ENCODE measurements at places on chromosomes 12 and 14.

DNA sequence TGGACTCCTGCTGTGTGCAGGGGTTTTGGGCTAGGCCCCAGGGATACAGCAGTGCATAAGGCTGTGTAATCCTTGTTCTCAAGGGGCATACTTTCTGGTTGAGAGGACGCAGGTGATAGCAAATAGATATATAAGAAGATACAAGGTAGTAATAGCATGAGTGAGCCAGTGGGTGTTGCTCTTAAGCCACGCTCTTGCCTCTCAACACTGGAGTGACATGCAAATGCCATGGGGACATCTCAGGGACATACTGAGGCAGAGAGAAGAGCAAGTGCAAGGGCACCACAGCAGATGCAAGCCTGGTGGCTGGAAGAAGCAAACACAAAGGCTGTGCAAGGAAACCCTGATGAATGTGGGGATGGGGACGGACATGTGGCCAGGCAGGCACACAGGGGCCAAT, 223.3 kb downstream of the CHST11 start:
- no peak for DNase-seq

DNA sequence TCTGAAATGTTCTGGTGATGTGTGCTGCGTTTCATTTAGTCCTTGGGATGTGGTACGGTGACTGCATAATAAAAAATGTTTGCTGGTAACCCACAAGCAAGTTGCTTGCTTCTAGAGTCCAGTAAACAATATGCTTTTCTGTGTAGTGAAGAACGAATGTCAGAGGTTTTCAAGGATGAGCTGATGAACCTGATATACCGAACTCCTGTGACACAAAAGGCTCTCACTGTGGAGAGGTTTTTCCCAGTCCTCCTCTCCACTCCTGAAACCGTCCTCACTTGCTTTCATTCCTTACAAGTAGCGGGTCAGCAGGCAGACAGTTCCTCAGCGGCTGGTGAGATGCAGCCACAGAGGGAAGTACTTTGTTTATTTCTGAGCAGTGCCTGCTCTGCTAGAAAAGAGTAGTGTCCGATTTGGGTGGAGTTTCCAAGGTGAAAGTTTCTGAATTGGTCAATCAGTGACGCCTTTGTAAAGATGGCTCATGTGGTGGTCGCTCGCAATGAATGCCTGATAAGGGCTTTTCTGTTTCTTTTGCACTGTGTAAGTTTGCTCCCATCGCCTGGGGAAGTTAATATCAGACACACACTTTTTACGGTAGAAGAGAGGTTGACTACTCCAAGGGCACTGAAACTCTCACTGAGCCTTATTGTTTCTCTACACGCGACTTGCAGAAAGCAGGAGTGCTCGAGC, 3.0 kb downstream of the ETV6 start:
- DNase-seq, result no peak

GRCh38 chr12:46259071-46259470, 9.8 kb downstream of the SLC38A1 start:
- DNase-seq, result no peak

DNA sequence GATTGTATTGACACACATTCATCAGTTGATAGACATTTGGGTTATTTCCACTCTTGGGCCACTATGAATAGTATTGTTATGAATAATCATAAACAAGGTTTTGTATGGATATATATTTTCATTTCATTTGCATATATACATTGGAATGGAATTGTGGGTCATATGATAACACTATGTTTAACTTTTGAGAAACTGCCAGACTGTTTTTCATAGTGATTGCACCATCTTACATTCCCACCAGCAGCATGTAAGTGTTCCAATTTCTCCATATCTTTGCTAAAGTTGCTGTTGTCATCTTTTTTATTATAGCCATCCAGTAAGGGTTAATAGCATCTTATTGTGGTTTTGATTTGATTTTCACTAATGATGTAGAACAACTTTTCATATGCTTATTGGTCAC, 198.5 kb upstream of the PPFIA2 start:
- DNase-seq, result no peak

GRCh38 chr14:56808383-56809269, 1.7 kb downstream of the OTX2 start:
- DNase-seq, result no peak

- no peak for DNase-seq
These were observed 19.0 kb upstream of the CLEC2A start for GRCh38 chr12:9951026-9951675.

GRCh38 chr12:104637604-104638003, 180.9 kb downstream of the CHST11 start:
- DNase-seq, result no peak

- no peak for DNase-seq
These were observed 253.9 kb upstream of the EGLN3 start for GRCh38 chr14:34204774-34205173.

DNA sequence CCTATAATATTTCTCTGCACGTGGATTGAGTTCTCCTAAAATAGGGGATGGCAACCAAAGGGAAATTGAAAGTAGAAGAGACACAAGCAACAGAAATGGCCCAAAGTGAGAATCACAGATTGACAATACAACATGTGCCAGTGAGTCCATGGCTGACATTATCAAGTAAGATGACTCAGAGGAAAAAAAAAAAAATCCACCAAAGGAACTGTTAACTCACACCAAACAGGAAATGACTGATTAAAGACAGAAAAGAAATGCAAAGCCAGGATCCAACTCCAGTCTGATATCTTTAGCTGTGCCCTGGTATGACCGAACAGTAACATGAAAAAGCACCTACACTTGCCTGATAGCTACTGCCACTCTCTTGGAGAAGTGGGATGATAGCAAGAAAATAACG, 485.0 kb downstream of the PRKD1 start:
- no peak for DNase-seq

DNA sequence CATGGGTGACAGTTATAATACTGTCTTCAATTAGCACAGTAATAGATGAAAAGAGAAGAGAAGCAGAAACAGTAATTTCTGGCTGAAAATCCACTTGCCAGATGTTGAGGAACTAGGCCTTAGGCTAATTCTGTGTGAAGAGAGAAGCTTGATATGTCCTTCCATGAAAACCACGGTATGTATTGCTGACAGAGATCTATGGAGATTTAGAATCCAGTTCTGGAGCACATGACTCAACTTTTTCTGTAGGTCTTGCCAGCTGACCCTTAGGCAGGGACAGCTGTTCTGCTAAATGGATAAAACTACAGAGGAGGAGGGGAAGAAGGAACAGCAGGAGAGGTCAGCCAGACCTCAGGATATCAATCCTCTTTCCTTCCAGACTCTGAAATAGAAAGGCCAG, 211.5 kb downstream of the PRKD1 start:
- DNase-seq, result no peak

GRCh38 chr12:6416596-6416995, 28.2 kb upstream of the CD27 start:
- no peak for DNase-seq

DNA sequence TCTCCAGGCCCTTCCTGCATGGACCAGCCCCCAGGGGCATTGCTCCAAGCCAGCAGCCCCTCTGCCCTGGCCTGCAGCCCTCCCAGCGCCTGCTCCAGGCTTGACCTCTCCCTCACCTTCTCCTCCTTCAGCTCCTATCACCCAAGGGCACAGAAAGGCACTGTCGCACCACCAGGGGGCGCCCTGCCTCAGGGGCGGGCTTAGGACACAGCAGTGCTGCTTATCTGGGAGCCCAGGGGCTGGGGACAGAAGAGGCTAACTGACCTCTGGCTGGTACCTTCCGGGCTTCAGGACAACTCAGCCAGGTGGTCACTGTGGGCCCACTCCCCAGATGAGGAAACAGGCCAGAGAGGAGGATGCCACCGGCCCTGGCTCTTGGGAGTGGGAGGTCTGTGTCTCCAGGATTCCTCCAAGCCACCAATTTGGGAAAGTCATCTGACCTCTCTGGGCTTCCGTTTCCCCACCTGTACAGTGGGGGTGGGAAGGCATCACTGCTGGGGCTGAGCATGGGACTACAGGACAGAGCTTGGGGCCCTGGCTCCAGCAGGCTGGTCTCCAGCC, 25.3 kb upstream of the GPR132 start:
- DNase-seq, result peak; percentile 85

DNA sequence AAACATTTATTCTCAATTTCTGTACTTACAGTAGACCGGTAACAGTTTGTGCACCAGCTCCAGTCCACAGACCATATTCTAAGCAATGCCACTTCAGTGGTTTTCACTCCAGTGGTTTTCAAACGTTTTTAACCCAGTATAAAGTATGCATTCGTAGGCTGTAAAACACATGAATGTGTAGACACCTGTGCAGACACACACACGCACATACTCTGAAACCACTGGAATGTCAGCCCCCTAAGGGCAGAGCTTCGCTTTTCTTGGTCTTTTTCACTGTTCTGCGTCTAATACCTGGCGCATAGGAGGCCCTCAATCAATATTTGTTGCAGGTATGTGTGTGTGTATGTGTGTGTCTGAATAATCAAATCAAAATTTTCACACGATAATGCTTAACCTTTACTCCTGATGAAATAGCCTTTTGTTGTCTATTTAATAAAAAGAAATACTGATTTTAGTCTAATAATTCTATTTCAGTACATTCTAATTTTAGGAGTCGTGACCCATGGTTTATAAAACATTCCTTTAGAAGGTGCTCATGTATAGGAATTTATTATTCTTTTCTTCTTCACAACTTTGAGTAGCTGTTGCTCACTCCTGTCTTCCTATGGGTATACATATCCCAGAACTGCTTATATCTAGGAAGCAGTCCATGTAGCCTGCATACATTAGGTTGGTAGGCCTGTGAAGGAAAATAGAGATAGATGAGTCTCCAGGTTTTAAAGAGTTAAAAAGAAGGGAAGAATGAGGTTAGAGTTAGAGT, 73.6 kb upstream of the REP15 start:
- DNase-seq, result no peak

GRCh38 chr14:101176535-101177205, 273.1 kb upstream of the RTL1 start:
- DNase-seq, result no peak

GRCh38 chr12:124020514-124020949, 47.5 kb downstream of the ZNF664 start:
- no peak for DNase-seq

DNA sequence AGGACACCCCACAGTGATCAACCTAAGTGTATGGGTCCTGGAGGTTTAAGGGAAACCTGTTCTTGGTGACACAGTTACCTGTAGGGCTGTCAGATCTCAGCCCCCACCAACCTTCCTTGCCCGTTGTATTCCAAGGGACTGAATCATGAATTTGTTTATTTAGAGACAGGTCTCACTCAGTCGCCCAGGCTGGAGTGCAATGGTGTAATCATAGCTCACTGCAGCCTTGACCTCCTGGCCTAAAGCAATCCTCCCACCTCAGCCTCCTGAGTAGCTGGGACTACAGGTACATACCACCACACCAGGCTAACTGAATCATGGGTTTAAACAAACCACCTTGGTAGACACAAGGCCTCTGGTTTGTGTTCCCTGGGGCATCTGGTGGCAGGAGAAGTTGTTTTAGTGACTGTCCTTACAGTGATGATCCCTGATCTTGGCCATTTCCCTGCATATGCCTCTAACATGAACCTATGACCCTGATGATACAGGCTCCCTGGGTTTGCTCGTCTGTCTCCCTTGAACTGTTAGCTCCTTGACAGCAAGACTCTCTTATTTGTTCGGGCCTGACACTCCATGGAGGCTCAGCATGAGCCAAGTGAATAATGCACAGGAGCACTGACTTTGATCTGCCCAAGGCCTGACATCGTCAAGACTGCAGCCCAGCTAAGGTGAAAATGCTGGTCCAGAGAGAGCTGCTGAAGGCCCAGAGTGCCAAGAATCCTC, 47.9 kb downstream of the PITPNM2 start:
- no peak for DNase-seq

- DNase-seq, result no peak
These were observed 23.7 kb downstream of the HEBP1 start for GRCh38 chr12:12976366-12976765.

DNA sequence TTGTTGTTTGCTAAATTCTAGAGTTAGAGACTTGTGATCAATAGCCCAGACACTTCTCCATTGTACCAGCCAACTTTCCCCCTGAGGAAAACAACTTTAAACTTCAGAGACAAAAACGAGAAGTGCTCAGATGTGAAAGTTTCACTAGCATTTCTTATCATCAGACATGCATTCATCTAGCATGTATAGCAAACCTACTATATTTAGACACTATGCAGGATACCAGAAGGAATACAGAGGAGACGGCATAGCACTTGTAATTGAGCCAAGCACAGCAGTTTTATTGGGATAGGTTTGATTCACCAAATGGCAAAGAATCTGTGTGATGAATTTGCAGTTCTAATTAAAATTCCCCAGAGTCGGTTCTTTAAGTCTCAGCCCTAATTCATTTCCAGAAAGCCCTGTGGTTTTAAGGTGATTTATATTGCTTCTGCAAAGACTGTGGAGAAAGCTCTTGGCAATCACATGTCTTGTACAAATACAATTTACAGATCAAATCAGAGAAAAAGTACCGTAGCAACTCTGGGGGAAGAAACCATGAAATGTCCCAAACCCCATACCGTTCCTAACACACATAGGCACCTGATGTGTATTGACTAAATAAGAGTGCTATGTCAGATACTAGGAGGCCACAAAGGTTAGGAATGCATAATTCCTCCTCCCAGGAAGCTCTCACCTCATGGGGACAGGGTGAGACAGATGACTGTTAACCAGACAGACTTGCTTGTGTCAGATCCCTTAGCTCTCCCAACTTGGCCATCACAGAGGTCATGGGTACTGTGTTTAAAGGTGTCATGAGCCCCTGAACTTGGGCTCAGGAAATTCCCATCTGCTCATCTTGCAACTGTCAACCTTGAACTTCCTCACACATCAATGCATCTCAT, 69.6 kb upstream of the KRAS start:
- DNase-seq, result no peak

GRCh38 chr12:71795901-71796300, 41.2 kb downstream of the RAB21 start:
- DNase-seq, result no peak

GRCh38 chr14:32593290-32593942, 264.3 kb downstream of the AKAP6 start:
- no peak for DNase-seq

DNA sequence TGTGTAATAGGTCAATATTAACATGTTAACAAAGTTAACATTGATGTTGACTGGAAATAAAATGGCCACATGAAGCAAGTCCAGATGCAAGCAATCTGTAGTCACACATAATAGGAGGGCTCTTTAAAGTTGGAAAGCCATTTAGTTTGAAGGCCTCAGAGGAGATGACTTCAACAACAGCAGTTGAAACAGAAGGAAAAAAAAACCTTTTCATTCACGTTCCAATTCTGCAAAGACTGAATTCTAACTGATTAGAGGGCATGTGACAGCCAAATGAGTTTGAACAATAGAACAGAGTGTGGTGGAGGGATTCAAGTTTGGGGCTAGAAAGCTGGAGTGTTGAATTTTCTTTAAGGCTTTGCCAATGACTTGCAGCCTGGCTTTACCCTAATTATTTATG, 41.5 kb upstream of the DAAM1 start:
- no peak for DNase-seq

GRCh38 chr12:109927622-109928021, 27.5 kb downstream of the TCHP start:
- peak; percentile 11 for DNase-seq

GRCh38 chr14:81523616-81524015, 10.0 kb downstream of the SEL1L start:
- no peak for DNase-seq

- no peak for DNase-seq
These were observed 257.8 kb downstream of the DPF3 start for GRCh38 chr14:72636094-72636493.

- no peak for DNase-seq
These were observed 148.7 kb downstream of the ETV6 start for GRCh38 chr12:11798006-11798708.

All from stimulated activated CD4-positive, alpha-beta T cell treated with anti-CD3 and anti-CD28 coated beads, Interleukin-4, amount 100 ng/mL, for 48 hours (primary cell).